ENCODE measurements at places on chromosomes 1 and 21.

GRCh38 chr21:41717573-41718330 is 49.1 kb downstream of the RIPK4 start:
- no peak for DNase-seq

DNA sequence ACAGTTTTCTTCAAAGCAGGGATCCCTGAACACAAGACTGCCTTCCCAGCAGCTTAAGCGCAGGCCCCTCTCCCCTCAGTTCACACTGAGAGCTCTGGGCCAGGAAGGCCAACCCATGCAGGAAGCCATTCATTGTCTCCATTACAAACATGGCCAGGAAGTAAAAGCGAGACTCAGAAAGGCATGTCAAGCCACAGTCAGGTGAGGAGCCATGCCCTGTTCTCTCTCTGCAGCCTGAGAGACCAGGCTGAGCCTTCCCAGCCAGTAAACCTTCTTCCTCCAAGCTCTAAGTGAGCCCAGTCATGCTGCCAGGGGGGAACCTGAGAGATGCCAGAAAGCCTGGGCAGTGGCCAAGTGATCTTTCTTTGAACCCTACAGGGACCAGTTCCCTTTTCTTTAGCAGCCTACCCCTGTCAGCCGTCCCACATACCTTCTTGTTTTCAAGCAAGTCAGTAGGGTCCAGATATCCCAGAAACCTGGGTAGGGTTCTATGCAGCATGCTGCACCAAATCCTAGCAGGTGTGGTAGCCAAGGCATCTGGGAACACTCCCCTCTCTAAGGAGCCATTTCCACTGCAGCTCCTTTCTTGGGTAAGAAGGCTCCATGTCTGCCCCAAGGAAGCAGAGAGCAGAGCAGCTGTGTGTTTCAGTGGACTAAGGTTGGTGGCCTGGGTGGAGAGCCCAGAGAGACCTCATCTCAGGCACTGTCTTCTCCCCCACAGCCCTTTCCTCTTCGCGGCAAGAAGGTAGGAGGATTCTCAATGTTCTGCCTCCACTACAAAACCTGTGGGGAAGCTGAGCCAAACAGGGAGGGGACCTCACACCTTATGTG is 977 bp downstream of the TRAF3IP3 start:
- no peak for DNase-seq

DNA sequence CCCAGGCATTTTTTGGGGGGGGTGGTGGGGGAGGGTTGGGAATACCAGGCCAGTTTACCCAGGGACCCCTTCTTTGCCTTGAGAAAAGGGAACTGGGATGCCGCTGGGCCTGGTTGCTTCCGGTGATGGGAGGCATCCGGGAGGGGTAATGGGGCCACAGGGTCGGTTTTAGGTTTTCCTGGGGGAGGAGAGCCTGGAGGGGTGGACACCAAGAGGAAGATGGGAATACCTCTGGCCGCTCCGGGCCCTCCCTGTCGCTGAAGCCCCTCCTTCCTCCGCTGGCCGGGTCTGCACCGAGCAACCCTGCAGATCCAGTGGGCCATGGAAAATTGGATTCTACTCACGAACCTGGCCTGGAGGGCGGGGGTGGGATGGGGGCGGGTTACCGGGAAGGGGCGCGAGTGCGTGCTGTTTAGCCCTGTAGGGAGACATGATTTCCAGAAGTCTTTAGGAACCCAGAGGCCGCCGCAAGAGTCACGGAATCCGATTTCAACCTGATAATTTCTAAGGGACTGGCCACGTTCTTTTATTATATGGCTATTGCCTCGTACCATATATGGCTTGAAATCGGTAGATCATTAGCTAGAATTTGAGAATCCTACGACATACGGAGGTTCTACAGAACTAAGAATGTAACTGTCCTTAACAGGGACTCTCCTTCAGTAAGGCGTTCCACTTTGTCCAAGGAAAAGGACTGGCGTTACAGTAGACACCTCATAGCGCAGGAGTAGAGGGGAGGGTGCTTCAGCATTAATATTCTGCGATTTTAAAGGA is 749 bp downstream of the AKIRIN1 start:
- no peak for DNase-seq

GRCh38 chr1:202798792-202799331 is 9.4 kb downstream of the KDM5B start:
- no peak for DNase-seq

DNA sequence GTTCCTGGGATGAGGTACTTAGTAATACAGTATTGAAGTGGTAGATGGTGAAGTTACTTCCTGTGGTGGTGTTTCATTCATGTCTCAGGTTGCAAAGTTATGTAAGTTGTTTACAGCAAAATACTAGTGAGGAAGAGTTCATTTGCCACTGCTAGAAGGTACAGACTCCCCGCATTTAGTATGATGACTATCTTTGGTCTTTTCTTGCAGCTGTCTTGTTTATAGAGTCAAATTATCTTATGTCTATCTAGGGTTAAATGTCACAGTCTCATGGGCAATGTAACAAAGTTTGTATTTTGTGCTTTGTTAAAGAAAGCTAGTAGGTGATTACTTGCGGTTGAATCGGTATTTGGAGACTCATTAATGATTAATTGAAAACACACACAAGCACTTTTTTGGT is 50.2 kb downstream of the LRRC8D start:
- DNase-seq: no peak

DNA sequence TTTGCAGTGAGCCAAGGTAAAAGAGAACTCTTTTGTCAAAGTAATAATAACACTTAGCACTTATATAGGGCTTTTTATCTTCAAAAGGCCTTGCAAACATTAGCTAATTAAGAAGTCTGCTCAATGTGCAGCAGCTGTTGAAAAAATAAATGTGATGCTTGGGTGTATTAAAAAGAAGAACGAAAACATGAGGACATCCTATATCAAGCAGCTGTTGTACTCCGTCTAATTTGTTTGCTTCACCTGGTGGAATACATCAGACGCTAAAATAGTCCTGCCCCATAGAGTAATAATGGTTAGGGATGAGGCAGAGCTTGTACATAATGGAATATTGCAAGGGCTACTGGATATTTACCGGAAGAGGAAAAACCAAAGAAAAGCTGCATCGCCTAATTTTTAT is 299.5 kb downstream of the ST6GALNAC3 start:
- DNase-seq: no peak

DNA sequence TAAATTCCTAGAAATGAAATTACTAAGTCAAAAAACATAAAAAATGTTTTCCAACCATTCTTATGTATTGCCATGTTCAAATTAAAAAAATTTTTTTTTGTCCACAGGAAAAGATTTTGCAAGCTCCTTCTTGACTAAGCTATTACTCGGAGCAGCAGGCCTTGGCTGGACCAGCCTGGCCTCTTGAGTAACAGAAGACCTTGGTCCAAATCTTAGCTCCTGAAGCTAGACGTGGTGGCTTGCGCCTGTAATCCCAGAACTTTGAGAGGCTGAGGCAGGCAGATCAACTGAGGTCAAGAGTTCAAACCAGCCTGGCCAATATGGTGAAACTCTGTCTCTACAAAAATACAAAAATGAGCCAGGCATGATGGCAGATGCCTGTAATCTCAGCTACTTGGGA is 77.6 kb downstream of the CLSTN1 start:
- DNase-seq: no peak

DNA sequence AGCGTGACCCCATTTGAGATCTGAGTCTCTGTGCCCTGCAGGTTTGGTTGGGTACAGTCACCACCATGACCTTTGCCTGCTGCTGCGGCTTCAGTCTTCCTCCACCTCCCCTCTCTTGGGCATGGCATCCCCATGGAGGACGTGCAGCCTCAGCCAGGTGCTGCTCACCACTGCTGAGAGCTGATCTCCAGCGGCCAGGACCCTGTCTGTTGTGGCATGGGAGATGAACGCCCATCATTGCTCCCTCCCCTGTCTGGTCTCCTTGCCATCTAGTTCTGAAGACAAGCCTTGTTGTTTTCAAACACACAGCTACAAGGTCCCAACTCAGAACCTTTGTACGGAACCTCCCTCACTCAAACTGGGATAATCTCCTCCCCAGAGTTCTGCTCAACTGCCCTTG is 19.2 kb upstream of the PKP1 start:
- peak; percentile 54 for DNase-seq

- no peak for DNase-seq
Observed at GRCh38 chr1:2625311-2625710, 7.5 kb downstream of the MMEL1 start.

GRCh38 chr1:159315381-159315780 is 13.2 kb downstream of the FCER1A start:
- no peak for DNase-seq

DNA sequence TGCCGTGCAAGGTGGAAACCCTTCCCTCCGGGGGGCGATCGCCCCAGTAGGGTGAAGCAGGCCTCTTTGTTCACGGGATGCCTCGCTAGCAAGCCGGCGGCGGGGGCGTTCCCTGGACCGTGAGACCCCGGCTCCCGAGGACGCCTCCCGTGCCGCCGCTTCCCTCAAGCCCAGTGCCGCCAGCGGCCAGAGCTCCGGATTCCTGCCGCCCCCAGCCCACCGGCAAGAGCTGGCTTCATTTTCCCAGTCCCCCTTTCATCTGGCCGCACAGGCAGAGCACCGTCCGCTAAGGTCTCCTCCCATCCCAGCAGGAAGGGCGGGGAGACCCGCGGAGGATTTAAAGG is 16.3 kb downstream of the IER5 start:
- DNase-seq: peak; percentile 87

DNA sequence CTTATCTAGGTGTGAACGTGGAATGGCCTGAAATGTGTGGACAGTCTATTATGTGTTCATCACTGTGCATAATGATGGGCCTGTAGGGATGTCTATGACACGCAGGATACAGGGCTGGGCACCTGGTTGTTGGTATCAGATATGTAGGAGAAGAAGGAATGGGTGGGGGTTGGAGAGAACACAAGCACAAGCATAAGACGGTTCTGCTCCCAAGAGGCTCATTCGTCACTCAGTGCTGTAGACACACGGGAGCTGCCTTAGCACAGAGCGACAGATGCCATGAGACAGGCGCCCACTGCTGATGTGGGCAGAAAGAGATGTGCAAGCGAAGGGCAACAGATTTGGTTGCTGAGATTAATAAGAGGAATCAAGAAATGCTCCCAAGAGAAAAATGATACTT is 256.2 kb downstream of the DISC1 start:
- no peak for DNase-seq

- DNase-seq: peak; percentile 93
Observed at GRCh38 chr1:40877698-40878097, 15.5 kb upstream of the CITED4 start.

GRCh38 chr1:18350747-18351146 is 130.0 kb upstream of the KLHDC7A start:
- no peak for DNase-seq

DNA sequence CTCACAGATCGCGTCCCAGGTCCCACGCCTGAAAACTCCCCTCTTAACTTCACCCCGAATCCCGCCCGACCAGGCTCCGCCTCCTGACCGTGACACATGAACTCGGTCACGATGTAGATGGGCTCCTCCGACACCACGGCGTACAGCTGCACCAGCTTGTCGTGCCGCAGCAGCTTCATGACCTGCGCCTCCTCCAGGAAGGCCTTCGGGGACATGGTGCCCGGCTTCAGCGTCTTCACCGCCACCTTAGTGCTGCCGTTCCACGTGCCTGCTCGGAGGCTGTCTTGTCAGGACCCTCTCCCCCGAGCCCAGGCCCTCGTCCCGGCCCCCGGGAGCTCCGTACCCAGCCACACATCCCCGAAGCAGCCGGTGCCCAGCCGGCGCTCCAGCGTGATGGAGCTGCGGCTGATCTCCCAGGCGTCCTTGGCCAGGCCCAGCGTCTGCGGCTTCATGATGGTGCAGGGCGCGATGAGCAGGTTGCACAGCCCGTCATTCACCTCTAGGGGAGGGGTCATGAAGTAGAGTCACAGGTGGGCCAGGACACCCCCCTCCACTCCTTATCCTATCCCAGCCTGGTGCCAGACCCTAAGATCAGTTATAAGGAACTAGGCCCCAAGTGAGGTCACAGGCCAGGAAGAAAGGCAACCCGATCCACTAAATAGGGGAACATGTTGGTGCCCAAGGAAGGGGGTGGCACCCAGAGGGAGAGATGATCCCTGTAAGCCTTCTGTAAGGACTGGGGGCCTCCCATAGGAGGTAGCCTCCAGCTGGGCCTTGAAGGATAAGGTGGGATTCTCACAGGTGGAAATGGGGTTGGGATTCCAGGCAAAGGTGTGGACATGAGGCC is 11.6 kb upstream of the AHDC1 start:
- DNase-seq: no peak

- DNase-seq: no peak
Observed at GRCh38 chr1:37622131-37622530, 12.6 kb downstream of the RSPO1 start.

GRCh38 chr21:32415451-32416398 is 3.2 kb downstream of the EVA1C start:
- no peak for DNase-seq

DNA sequence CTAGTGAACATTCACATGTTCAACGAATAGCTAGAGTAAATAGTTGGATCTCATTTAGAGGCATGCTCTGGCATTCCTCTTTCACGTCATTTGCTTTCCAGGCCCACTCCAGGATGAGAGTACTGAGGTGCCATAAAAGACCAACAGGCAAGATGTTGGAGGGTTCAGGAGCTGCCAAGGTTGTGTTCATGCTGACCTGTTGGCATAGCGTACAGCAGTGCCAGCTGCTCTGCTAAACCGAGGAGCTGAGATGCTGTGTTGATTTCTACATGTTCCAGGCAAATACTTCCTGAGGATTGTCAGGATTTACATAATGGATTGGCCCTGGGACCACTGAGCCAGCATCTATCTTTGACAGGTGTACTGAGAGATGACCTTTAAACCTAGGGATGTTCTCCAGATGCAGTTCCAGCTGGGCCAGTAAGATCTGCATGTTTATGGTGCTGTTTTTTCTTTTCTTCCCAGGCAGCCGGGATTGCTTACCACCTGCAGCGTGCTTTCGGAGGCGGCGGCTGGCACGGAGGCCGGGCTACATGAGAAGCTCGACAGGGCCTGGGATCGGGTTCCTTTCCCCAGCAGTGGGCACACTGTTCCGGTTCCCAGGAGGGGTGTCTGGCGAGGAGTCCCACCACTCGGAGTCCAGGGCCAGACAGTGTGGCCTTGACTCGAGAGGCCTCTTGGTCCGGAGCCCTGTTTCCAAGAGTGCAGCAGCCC is 66.9 kb downstream of the DISC1 start:
- DNase-seq: no peak

DNA sequence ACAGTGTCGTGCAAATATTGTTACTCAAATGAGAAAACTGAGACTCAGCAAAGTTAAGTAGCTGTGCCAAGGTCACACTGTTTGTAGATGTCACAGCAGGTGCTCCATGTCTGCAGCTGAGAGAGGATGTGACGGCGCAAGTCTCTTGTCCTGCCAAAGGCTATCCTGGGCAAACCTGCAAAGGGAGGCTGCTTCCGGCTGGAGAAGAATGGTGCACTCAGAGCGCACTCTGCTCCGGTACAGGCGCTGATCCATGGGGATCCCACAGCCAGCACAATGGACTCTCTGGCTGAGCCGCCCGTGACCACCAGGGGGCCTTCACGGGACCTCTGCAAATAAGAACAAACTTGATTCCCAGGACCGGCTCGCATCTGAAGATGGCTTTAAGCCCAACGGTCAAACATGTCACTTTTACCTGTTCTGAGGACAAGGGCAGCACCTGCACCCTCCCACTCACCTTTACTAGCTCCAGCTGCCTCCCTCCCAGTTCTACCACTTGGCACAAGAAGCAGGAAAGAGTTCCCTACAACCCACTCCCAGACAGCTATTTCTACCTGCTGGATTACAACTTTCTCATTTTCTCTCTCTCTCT is 21.9 kb downstream of the RD3 start:
- peak; percentile 91 for DNase-seq
